ENCODE measurements at places on chromosomes 3 and 15.

- DNase-seq = no peak
Observed at GRCh38 chr3:74614107-74614967, at the start of gene CNTN3. TSS of gene CNTN3 (minus strand) at chr3:74614659. CDS start at chr3:74521112, 93,547 bp downstream.

DNA sequence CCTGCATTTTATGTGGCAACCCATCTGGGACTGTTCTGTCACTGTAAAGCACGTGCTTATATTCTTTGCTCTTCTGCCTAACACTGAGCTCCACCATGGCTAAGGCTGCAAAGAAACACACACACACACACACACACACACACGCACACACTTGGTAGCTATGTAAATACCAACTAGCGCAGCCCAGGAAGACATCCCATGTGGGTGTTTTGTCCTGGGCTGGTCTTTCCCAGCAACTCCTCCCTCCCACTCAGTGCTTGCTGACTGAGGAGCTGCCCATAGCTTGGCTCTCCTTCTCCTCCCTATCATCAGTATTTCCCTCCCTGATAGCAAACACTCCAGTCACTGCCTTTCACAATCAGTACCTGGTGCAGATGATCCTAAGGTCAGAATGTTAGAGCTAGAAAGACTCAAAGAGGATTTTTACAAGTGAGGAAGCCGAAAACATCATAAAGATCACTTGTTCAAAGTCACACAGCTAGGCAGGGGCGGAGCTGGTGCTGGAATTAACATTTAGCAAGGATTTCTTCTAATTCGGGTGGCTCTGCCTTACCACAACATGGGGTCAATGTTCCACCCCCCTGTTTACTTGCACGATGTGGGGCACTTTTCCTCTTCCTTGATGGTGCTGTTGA is 377.1 kb upstream of the TBL1XR1 start:
- peak; percentile 53 for DNase-seq

GRCh38 chr3:66014056-66014455 is 24.7 kb downstream of the MAGI1 start:
- DNase-seq = no peak

DNA sequence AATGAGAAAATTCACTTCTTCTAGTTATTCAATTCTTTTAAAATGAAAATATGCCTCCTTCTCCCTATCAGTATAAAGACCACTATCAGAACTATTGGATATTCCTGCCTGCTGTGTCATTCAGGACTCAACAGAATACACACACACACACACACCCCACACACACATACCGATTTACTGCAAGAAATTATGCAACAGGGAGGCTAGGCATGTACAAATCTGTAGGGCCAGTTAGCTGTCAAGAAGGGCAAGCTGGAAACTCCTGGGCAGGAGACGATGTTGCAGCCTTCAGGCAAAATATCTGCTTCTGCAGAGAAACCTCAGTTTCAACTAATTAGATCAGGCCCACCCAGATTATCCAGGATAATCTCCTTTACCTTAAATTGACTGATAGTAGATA is 13.9 kb upstream of the RYR3 start:
- no peak for DNase-seq

DNA sequence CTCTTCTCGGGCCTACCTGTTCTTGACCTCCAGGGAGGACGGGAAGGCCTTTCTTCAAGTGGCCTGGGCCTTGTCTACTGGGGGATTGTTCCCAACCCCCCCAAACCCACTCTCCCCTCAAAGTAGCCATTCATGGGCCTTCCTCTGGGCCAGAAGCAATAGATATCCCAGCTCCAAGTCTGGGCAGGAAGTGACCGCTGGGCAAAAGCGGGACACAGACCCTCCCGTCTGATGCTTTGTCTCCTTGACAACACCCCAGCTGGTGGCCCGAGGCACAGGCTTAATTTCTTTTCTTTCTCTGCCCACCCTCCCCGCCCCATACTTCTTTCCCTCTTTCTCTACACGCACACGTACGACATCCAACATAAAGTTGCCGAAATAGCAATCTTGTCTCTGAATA is 41.4 kb upstream of the FEZF2 start:
- DNase-seq = no peak

- DNase-seq = no peak
Observed at GRCh38 chr3:147538034-147538433, 128.9 kb downstream of the ZIC1 start.

Measured in inflammatory macrophage (primary cell).